ENCODE measurements at places on chromosomes 4 and X.

- peaks cover 11% of the 10 kb centered on the region for H3K27me3 ChIP-seq
- H3K4me1 ChIP-seq = peaks cover 9% of the 10 kb centered on the region
- H3K4me3 ChIP-seq = no peak overlapping the region
- H3K27ac ChIP-seq = peak overlapping the region; percentile 49
- DNase-seq = no peak
- H3K36me3 ChIP-seq = peaks cover 37% of the 10 kb centered on the region
Observed at GRCh38 chrX:77597090-77597489, 149.9 kb downstream of the FGF16 start.

DNA sequence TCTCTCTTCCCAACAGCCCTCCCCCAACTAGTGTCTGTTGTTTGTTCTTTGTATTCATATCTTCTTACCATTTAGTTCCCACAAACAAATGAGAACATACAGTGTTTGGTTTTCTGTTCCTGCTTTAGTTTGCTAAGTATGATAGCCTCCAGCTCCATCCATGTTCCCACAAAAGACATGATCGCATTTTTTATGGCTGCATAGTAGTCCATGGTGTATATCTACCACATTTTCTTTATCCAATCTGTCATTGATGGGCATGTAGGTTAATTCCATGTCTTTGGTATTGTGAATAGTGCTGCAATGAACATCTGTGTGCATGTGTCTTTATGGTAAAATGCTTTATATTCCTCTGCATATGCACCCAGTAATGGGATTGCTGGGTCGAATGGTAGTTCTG lies 283.9 kb upstream of the FGF13 start:
- peaks cover 36% of the 10 kb centered on the region for H3K27me3 ChIP-seq
- no peak overlapping the region for H3K27ac ChIP-seq
- DNase-seq = no peak
- no peaks in the 10 kb centered on the region for H3K36me3 ChIP-seq
- H3K4me1 ChIP-seq = no peaks in the 10 kb centered on the region

- H3K4me3 ChIP-seq = no peak overlapping the region
- H3K36me3 ChIP-seq = no peaks in the 10 kb centered on the region
- no peak for DNase-seq
- H3K27ac ChIP-seq = no peak overlapping the region
- H3K4me1 ChIP-seq = no peaks in the 10 kb centered on the region
Observed at GRCh38 chrX:105634180-105634579, 188.2 kb upstream of the NRK start.

- no peak overlapping the region for H3K4me3 ChIP-seq
- no peaks in the 10 kb centered on the region for H3K27me3 ChIP-seq
- no peaks in the 10 kb centered on the region for H3K4me1 ChIP-seq
- H3K36me3 ChIP-seq = no peaks in the 10 kb centered on the region
- no peak for DNase-seq
Observed at GRCh38 chr4:104848597-104849225, 298.0 kb upstream of the TET2 start.

GRCh38 chrX:45847961-45848360 lies 647.3 kb upstream of the DIPK2B start:
- H3K27ac ChIP-seq = peak overlapping the region; percentile 72
- peaks cover 42% of the 10 kb centered on the region for H3K27me3 ChIP-seq
- H3K4me3 ChIP-seq = peak overlapping the region; percentile 88
- H3K36me3 ChIP-seq = peaks cover 71% of the 10 kb centered on the region
- H3K4me1 ChIP-seq = peaks cover 49% of the 10 kb centered on the region
- no peak for DNase-seq

DNA sequence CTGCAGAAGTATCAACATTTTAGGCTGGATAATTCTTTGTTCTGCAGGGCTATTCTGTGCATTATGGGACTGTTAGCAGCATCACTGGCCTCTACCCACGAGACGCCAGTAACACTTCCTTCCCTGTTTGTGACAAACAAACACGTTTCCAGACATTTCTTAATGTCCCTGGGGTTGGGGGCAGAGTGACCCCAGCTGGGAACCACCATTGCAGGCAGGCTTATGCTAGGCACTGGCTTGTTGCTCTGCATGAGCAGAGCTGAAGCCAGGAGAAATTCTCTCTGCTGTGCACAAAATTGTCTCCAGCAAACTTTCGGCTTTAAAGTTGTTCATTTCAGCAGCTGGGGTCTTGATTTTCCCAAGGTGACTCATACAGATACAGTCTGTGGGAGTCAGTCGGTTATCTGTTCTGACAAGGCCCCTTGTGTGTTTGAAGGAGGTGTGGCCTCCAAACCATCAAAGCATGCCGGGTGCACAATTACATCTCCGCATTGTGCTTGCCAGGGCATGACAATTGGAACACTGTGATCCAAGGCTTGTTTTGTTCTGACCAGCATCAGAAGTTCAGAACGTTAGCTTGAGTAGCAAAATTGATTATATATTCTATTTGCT lies 156.4 kb upstream of the BOD1L1 start:
- H3K4me1 ChIP-seq = no peaks in the 10 kb centered on the region
- no peaks in the 10 kb centered on the region for H3K27me3 ChIP-seq
- no peak overlapping the region for H3K27ac ChIP-seq
- H3K36me3 ChIP-seq = no peaks in the 10 kb centered on the region
- H3K4me3 ChIP-seq = no peak overlapping the region

- H3K4me3 ChIP-seq = no peak overlapping the region
- no peaks in the 10 kb centered on the region for H3K36me3 ChIP-seq
- DNase-seq = no peak
- H3K27ac ChIP-seq = no peak overlapping the region
Observed at GRCh38 chr4:14375816-14376215, 626.5 kb upstream of the CPEB2 start.

- peaks cover 55% of the 10 kb centered on the region for H3K27me3 ChIP-seq
- no peak for DNase-seq
- no peaks in the 10 kb centered on the region for H3K4me1 ChIP-seq
- H3K36me3 ChIP-seq = no peaks in the 10 kb centered on the region
Observed at GRCh38 chrX:9775930-9776329, 10.3 kb upstream of the GPR143 start.

DNA sequence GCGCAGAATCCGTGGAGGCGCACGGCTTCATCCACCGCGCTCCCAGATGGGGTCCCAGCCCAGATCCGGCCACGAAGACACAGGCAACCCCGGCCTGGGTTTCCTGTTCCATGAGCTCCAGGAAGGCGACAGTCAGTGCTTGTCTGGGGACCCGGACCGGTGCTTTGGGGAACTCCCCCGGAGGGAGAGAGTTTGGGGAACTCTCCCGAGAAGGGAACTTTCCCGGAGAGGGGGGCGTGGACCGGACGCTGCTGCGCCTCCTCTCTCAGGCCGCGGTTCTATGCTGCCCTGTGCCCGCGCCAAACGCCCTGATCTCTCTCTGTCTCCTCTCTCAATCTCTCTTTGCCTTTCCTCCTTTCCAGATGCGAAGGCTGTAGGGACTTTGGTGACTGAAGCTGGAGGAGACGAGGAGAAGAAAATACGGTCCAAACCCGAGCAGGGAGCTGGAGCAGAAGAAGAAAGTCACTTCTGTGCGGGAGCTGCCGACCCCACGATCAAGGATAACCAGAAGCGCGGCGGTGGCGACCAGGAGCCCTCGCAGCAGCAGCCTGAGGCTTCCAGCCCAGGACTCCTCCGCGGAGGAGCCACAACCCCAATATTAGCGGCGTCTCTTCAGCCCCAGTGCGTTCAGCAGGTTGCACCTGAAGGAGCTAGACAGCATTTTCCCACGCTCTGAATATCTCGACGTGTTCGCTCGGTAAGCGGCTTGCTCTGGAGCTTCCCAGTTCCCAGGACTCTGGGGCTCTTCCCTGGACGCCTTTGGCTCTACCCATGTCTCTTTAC lies 47.6 kb upstream of the NKAP start:
- peaks cover 12% of the 10 kb centered on the region for H3K4me1 ChIP-seq
- no peaks in the 10 kb centered on the region for H3K36me3 ChIP-seq
- H3K27ac ChIP-seq = no peak overlapping the region

DNA sequence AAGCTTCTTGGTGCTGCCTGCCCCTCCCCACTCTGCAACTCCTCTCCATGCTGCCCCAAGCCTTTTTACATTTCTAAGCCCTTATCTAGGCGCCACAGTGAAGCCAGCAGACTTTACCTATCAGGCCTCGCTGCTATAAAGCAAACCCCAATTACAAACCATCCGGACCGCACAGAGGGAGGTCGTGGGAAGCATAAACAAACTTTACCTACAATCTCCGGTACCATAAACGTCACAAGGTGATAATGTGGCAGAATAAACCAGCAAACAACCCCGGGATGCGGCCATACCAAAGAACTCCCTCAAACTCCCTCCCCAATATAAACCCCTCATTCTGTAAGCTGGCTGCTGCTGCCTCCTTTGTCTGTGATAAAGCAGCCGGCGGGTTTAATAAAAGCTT lies 54.0 kb upstream of the ZCCHC13 start:
- no peak for DNase-seq
- peaks cover 54% of the 10 kb centered on the region for H3K36me3 ChIP-seq
- H3K4me3 ChIP-seq = no peak overlapping the region
- peaks cover 33% of the 10 kb centered on the region for H3K27me3 ChIP-seq
- H3K4me1 ChIP-seq = peaks cover 6% of the 10 kb centered on the region
- no peak overlapping the region for H3K27ac ChIP-seq

DNA sequence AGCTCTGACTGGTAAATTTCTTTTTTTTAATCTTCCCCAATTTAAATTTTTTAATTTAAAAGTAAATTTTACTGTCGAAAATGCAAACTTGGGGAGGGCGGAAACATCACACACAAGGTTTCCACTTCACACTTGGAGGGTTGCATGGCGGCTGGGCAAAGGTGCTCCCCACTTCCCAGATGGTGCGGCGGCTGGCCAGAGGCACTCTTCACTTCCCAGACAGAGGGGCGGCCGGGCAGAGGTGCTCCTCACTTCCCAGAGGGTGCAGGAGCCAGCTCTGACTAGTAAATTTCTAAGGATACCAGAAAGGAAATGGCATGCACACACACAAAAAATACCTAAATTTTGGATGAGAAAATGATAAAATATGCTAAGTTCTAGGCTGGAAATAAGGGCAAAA lies 16.4 kb downstream of the C1QTNF7 start:
- peaks cover 7% of the 10 kb centered on the region for H3K4me1 ChIP-seq
- H3K27ac ChIP-seq = no peak overlapping the region
- no peak overlapping the region for H3K4me3 ChIP-seq
- DNase-seq = no peak
- no peaks in the 10 kb centered on the region for H3K36me3 ChIP-seq

- H3K27me3 ChIP-seq = peaks cover 35% of the 10 kb centered on the region
- H3K27ac ChIP-seq = no peak overlapping the region
- H3K4me1 ChIP-seq = peaks cover 5% of the 10 kb centered on the region
- no peaks in the 10 kb centered on the region for H3K36me3 ChIP-seq
Observed at GRCh38 chrX:104347860-104348259, 93.1 kb upstream of the ESX1 start.

DNA sequence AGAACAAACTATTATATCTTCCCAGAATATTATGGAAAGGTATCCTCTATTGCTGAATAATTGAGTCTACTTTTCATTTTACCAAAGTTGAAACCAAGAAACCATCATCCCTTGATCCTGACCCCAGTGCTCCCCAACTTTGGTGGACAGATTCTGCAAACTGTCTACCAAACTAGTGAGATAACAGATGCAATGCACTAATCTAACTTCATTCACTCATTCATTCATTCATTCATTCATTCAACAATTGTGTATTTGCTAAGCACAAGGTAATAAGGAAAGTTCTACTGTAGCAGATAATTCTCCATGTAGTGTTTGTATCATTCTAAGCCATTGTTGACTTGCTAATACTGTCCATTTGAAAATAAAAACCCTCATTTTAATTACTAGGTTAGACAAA lies 150.6 kb downstream of the UNC5C start:
- H3K4me3 ChIP-seq = no peak overlapping the region
- no peak overlapping the region for H3K27ac ChIP-seq
- H3K36me3 ChIP-seq = no peaks in the 10 kb centered on the region
- no peaks in the 10 kb centered on the region for H3K27me3 ChIP-seq
- no peaks in the 10 kb centered on the region for H3K4me1 ChIP-seq

DNA sequence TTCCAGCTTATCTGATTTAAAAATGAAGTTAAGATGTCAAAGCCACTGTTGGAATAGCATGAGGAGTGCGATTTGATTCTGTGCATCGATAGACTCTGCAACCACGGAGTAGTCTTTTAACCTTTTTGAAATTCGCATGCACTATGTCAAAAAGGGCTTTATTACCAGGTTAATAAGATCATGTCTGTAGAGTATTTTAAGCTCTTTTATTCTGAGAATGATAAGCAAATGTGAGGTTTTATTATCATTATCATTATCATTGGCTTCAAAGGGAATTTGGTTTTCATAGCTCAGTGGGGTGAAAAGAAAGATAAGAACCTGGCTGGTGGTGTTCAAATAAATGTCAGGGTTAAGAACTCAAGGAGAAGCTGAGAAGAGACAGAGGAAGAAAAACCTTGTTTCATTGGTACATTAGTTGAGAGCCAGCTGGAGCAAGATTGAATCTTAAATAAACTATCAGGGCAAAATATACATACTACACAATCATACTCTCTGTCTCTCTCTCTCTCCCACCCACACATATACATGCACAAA lies 102.6 kb downstream of the MMRN1 start:
- DNase-seq = no peak
- no peak overlapping the region for H3K27ac ChIP-seq
- H3K36me3 ChIP-seq = no peaks in the 10 kb centered on the region
- no peaks in the 10 kb centered on the region for H3K4me1 ChIP-seq
- H3K27me3 ChIP-seq = peaks cover 29% of the 10 kb centered on the region

DNA sequence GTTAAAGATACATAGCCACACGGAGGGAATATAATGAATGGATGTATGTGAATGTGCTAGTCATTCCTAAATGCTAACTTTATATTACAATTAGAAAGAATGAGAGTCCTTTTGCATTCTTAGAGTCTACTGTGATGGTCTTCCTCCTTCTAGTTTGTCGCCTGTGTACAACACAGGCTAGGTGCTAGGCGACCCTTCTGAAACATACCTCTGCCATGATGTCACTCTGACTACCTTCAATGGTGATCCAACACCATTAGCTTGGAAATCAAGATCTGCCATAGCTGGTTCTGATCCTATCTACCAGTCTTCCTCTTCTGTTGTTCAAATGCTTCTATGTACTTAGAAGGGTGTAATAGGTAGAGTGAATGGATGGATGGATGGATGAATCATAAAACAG lies 151.2 kb downstream of the MGST2 start:
- H3K4me3 ChIP-seq = no peak overlapping the region
- DNase-seq = no peak
- no peaks in the 10 kb centered on the region for H3K36me3 ChIP-seq

DNA sequence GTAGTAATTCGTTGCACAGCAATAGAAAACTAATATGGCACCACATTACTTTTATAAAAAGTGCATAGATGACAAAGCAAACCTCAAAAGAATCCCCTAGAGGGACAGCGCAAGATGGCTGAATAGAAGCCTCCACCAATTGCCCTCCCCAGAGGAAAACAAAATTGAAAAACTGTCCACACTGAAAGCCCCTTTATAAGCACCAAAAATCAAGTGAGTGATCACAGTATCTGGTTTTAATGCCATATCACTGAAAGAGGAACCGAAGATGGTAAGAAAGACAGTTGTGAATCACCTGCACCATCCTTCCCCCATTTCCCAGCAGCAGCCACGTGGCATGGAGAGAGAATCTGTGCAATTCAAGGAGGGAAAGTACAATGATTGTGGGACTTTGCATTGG lies 522.2 kb downstream of the GLUD2 start:
- H3K4me3 ChIP-seq = no peak overlapping the region
- peaks cover 9% of the 10 kb centered on the region for H3K27me3 ChIP-seq
- no peaks in the 10 kb centered on the region for H3K36me3 ChIP-seq
- no peak for DNase-seq
- H3K27ac ChIP-seq = no peak overlapping the region
- H3K4me1 ChIP-seq = no peaks in the 10 kb centered on the region

Data from activated T-cell treated with anti-CD3 and anti-CD28 coated beads, Interleukin-2, amount 50 U/mL, for 24 hours (primary cell).